Activated naive CD8-positive, alpha-beta T cell treated with anti-CD3 and anti-CD28 coated beads for 36 hours (primary cell): ENCODE measurements at places on chromosomes 12 and 14. TPM values are rescaled to one million over a fixed set of nuclear protein-coding genes. Genes with fewer than 3 reads are reported as not detected.

GRCh38 chr14:68229423-68230100, 410.0 kb downstream of the RAD51B start:
- DNase-seq = no peak

DNA sequence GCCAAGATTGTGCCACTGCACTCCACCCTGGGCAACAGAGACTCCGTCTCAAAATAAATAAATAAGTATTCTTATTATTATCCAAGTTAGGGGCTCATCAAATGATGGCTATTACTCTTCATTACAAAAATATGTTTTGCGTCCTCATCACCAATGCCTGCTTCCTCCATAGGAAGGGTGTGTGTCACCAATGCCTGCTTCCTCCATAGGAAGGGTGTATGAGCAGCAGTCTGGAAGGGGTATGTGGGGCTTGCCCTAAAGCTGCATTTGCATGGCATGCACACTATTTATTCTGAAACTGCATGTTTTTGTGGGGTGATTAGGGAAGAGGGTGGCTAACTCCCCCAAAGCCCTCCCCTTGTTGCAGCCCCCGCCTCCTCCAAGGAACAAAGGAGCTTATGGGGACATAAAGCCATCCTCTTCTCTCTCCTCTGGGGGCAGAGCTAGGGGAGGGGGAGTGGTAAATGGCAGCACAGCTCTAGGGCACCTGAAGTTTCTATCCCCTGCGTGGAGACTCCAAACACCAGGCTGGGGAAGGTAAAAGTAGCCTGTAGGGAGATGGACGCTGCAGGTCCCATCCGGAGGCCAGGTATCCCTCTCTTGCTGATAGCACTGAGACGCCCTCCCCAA, 1.3 kb downstream of the CAMKK2 start:
- peak; percentile 13 for DNase-seq

DNA sequence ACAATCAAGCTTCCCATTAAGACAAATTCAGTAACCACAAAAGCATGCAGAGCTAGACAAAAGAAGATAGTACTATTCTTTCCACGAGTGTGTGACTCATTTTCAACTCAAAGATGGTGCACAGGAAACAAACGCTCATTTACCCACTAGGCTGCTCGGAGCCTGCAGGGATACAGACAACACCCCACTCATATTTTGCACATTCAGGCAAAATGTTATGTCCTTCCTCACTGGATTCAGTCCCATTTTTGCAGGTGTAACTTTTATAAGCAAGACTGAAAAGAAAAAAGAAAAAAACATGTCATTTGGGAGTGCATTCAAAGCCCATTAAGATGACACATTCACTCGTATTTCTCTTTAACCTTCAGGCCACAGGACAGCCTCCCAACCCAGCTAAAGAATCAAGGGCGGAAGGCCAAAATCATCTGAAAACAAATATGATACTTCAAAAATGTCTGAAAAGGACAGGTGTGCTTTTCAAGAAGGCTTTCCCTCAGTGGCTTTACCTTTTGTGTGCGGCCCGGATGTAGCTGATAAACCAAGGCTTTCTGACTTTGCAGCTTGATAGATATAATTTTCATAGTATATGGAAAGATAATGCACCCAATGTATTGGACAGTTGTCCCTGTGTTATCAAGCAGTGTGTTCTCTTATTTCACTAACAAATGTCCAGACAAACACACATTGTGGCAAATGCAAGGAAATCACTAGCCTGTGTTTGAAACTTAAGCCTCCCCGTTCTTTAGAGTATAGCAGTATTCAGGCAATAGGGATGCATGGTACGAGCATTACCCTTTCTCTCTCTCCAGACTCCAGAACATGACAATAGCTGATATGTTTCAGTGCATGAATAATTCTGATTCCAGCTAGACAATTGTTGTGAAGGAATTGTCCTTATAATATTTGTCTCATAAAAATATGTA, 147.8 kb upstream of the KRR1 start:
- no peak for DNase-seq

Gene PPP4R4
- total RNA-seq = 2.0 TPM

Gene OVCH1
- not detected for total RNA-seq
